Epithelial cell of alveolus of lung (primary cell): ENCODE measurements at places on chromosomes 7 and 10. TPM values are rescaled to one million over a fixed set of nuclear protein-coding genes. Genes with fewer than 3 reads are reported as not detected.

The FGFR2 gene
- total RNA-seq, result 0.52 TPM in 1 of 2 replicates, not detected in the other

The PNLIP gene
- total RNA-seq, result not detected in 2 replicates

The CLRN3 gene
- total RNA-seq, result not detected in 2 replicates

The CPA4 gene
- 1.8 and 3.1 TPM in 2 replicates for total RNA-seq

The PIP gene
- total RNA-seq, result not detected in 2 replicates

The MINDY4 gene
- total RNA-seq, result 3.9 and 4.2 TPM in 2 replicates

The BAIAP2L1 gene
- 5.4 and 8.5 TPM in 2 replicates for total RNA-seq

The SLC26A4 gene
- total RNA-seq, result 0.40 and 0.78 TPM in 2 replicates

The ZCCHC24 gene
- 25.0 and 59.2 TPM in 2 replicates for total RNA-seq

The FAM25G gene
- not detected in 2 replicates for total RNA-seq

The OR2A5 gene
- not detected in 2 replicates for total RNA-seq

The SPAM1 gene
- total RNA-seq, result not detected in 2 replicates
